ENCODE measurements at places on chromosomes 2 and 18.

GRCh38 chr2:12113412-12113811 lies 367.0 kb downstream of the LPIN1 start:
- no peak for DNase-seq

DNA sequence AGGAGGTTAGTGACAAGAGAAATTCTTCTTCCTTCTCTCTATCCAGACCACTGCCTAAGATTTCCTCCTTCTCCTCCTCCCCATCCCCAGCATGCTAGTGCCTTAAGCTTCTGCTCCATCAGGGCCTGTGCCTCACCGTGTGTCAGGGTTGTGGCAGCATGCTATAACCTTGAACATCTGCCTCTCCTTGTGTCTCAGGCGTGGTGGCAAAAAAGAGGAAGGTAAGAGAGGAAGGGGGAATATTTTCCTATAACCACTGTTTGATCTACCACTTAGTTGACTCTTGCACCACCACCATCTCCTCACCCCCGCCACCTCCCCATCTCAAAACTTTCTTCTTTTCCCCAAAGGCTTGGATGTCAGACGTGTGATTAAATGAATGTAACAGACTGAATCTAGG lies 38.3 kb upstream of the PEX13 start:
- DNase-seq: no peak

DNA sequence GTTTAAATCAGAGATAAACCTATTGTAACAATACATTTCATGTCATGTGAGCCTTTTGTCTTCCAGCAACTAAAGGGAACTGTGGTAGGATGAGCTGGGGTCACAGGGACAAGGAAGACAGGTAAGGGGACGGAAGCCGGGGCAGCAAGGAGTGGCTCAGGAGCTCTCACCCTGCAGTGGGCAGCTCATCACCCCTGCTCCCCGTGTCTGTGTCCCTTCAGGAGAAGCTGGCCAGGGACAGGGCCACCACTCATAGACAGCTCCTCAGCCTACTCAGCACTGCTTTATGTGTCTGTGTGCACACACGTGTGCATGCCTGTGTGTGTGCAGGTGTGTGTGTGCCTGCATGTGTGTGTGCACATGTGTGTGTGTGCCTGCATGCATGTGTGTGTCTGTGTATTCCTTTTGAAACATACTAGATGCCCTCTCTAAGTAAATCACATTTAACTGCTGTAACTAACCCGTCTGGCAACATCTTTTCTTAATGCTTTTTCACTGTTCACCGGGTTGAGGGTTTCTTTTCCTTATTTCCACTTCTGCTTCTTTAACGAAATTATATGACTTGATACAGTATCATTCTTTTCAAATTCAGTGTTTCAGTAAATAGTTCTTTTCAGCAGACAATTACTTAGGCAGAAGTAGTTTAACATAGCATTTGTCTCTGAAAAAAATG lies 44.2 kb downstream of the LRRFIP1 start:
- DNase-seq: no peak

DNA sequence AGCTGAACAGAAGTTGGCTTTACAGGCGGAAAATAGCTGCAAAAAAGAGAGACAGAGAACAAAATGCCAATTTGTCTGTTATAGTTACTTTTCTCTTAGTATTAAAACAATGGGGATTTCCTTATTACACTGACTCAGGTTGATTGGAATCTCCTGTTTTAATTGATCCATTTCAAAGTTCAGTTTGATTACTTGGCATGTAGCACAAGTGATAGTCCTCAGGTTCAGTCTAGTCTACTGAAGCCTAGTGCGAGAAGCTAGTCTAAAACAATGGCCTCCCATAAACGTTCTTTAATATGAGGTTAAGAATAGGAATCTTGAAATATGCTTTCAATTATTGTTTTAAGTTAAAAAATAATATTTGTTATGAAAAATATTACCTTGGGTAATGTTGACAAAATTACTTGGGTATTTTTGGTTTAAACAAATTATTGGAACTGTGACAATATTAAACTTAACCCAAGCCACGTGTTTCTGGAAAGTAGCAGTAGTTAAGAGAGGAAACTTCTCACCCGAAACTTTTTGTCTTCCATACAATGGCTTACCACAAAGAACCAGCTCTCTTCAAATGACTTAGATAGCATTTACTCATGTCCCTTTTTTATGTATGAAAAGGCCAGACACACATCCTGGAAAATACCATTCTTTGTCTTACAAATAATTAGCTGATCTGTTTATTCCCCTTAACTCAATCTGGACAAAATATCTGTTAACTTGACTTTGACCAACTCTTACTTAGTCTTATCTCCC lies 1326.2 kb upstream of the TMEFF2 start:
- no peak for DNase-seq

DNA sequence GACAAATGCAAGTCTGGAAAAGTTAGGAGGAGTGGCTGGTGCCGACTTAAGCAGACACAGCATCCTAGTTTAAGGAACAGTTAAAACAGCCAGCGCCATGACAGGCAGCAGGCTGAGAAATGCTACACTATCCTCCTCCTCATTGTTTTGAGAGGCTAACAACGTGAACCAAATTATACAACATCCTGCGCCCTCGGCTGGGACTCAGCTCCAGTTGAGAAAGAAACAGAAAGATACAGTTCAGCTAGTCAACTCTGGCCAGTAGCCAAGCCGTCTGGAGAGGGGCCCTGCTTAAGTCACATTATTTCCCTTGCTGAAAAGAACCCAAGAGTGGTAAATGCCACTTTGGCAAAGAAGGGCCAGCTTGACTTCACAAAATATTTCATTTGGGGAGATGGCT lies 90.2 kb downstream of the BCL11A start:
- DNase-seq: no peak

DNA sequence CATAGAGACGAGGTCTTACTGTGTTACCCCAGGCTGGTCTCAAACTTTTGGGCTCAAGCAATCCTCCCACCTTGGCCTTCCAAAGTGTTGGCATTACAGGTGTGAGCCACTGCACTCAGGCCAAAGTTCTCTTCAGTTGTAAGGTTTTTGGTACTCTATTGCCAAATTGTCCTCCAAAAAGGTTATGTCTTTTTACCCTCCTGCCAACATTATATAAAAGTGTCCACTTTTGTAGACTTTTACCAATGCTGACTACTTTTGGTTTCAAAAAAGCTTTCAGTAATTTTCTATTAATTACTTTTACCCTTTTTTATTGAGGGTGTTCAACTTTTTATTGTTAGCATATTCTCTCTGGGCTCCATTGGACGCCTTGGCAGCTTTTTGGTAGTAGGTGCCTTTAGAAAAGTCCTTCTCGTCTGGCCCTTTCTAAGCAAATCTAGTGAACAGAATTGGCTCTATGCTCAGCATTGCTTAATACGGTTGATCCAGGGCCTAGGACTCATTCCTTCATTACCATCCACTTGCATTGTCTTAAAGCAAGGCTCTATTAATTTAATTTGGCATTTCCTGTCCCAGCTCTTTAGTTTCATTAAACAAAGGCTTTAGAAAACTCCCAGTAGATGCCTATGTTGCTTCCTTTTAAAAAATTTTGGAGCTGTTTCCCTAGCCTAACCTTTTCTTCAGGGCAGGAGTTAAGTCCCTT lies 16.7 kb upstream of the IL1A start:
- DNase-seq: no peak

DNA sequence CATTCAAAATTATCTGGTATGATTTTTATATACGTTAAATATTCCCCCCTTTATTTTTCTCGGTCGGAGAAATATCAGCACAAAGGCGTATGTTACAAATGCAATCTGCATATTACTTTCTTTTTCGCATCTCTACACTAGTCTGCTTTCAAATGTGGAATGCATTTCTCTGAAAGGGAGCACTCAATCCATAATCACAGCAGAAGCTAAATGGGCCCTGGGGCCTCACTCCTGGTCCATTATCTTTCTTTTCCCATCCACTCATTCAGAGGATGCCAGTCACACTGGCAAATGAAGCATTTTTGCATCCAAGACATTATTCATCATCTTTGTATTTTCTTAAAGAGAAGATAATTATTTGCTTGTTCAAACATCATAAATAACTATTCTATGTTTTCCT lies 295.2 kb upstream of the LRP1B start:
- no peak for DNase-seq

- DNase-seq: no peak
These were observed 5.8 kb downstream of the SMIM21 start for GRCh38 chr18:75421656-75422055.

GRCh38 chr18:58348517-58348916 lies 280.4 kb downstream of the ALPK2 start:
- no peak for DNase-seq

- no peak for DNase-seq
These were observed 52.5 kb downstream of the GAREM1 start for GRCh38 chr18:32418148-32418547.

GRCh38 chr18:27954226-27954625 lies 222.7 kb downstream of the CDH2 start:
- DNase-seq: no peak

DNA sequence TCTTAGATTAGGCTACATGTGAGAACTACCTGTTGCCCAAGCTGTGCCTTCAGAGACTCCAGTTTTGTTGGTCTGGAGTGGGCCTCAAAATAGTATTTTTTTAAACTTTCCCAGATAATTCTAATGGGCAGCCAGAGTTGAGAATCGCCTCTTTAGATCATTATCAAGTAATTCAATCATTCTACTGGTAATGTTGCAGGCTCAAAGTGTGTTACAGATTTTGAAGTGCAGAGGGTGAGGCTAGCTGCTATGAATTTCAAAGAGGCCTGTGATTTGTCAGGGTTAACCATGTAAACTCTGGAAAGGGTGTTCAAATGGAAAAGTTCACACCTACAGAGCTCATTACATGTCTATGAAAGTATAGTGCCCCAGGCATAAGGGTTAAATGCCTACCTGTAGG lies 30.1 kb downstream of the ANKRD29 start:
- no peak for DNase-seq

- DNase-seq: no peak
These were observed 69.1 kb upstream of the B3GNT7 start for GRCh38 chr2:231326404-231326803.

GRCh38 chr2:48341551-48342133 lies 188.3 kb upstream of the STON1 start:
- no peak for DNase-seq

- peak; percentile 10 for DNase-seq
These were observed 41.8 kb downstream of the TGFBRAP1 start for GRCh38 chr2:105287692-105288091.

DNA sequence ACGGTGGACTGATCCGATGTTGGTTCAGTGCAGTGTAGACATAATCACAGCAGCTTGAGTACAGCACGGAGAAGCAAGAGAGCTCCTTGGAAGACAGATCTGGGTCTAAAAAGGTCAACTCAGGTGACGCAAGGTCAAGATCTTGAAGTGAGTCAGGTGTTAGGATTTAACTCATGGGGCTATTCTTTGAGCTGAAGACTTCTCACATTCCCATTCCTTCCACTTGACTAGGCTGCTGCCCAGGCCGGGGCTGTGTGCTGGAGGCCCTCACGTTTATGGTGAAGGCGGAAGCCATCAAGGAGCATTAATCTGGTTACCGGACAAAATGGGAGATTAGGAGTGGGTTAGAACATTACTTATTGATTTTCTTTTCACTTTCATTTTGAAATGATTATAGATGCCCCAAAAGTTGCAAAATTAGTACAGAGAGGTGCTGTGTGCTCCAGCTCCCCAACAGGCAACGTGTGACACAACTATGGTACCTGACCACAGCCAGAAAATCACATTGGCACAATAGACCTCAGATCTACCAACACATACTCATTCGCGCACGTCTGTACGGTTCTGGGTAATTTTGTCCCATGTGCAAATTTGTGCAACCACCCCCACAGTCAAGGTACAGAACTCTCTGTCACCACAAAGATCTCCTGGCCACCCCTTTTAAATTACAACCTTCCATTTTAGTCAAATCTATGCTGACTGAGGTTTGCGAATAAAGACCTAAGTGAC lies 77.6 kb upstream of the SEC11C start:
- no peak for DNase-seq

GRCh38 chr2:12173943-12174340 lies 427.5 kb downstream of the LPIN1 start:
- no peak for DNase-seq

DNA sequence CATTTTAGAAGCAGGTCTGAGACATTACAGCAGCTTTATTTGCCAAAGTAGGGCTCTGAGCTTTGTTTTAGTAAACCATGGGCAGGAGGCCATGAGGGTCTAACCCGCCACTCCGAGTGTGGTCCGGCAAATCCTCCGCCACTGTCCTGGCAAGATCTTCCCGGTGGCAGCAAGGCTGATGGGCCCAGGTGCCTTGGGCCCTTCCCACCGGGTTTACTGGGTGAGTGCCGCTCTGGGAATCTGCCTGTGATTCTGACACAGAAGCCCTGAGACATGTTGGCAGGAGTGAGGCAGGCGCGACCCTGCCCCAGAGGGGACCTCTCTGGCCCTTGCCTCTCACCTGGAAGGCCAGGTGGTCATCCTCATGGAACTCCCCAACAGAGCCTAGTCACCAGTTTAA lies 29.9 kb downstream of the MTERF4 start:
- DNase-seq: no peak

GRCh38 chr2:201452058-201452921 lies 750 bp downstream of the STRADB start:
- DNase-seq: no peak

- DNase-seq: no peak
These were observed 29.1 kb upstream of the ASB18 start for GRCh38 chr2:236293241-236293810.

- DNase-seq: no peak
These were observed 44.5 kb downstream of the DOCK10 start for GRCh38 chr2:224997802-224998201.

- DNase-seq: no peak
These were observed 33.8 kb upstream of the GALNT5 start for GRCh38 chr2:157223624-157224205.

GRCh38 chr18:35267809-35268208 lies 22.2 kb downstream of the ZSCAN30 start:
- DNase-seq: no peak

- no peak for DNase-seq
These were observed 187.8 kb upstream of the FSHR start for GRCh38 chr2:49342156-49342555.

- DNase-seq: no peak
These were observed 632.1 kb downstream of the SOCS6 start for GRCh38 chr18:70920840-70921374.

DNA sequence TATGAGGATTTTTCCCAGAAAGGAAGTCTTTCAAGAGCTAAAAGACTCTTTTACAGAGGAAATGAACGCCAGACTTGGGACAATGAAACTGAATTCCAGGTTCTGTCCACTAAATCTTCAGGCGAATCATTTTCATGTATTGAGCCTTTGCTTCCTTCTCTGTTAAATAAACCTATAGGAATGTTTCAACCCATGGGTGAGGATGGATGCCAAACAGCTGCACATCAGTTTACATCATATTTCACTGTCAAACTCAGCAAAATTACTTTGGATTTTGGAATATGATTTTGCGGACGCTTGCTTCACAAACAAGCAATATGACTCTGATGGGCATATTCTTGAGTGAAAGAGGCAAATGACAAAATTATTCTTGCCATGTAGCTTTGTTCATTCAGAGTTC lies 256.1 kb upstream of the ZNF521 start:
- no peak for DNase-seq

Data from activated naive CD4-positive, alpha-beta T cell treated with Interleukin-2 at 50 U/mL for 16 hours (primary cell).